ENCODE measurements at places on chromosomes 7 and 10.

- DNase-seq, result no peak
Measured at GRCh38 chr10:128855618-128856428, 611.2 kb upstream of the MGMT start.

- no peak for DNase-seq
Measured at GRCh38 chr10:35004651-35005050, 85.5 kb downstream of the CUL2 start.

- no peak for DNase-seq
Measured at GRCh38 chr7:96426027-96426426, 104.1 kb upstream of the SLC25A13 start.

- DNase-seq, result no peak
Measured at GRCh38 chr7:39811161-39811614, 138.9 kb upstream of the CDK13 start.

DNA sequence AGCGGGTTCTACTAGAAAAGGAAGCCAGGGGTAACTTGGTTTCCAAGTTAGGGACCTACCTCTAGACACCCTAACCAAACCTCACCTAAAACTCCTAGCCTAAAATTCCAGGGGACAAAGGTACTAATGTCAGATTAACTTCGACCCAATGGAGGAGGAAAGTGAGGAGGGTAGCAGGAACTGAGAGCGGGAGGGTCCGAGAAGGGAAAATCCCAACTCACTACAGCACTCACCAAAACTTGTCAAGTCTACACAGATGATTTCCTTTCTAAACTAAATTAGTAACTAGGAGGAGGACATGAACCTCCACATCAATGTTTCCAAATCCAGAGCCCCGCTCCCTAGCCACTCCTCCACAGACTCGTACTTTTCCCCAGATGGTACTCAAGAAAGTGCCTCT lies 22.6 kb downstream of the CHCHD3 start:
- DNase-seq, result no peak

- no peak for DNase-seq
Measured at GRCh38 chr10:95423164-95424005, 132.6 kb upstream of the PDLIM1 start.

- no peak for DNase-seq
Measured at GRCh38 chr10:79905322-79906314, 43.3 kb downstream of the SFTPD start.

DNA sequence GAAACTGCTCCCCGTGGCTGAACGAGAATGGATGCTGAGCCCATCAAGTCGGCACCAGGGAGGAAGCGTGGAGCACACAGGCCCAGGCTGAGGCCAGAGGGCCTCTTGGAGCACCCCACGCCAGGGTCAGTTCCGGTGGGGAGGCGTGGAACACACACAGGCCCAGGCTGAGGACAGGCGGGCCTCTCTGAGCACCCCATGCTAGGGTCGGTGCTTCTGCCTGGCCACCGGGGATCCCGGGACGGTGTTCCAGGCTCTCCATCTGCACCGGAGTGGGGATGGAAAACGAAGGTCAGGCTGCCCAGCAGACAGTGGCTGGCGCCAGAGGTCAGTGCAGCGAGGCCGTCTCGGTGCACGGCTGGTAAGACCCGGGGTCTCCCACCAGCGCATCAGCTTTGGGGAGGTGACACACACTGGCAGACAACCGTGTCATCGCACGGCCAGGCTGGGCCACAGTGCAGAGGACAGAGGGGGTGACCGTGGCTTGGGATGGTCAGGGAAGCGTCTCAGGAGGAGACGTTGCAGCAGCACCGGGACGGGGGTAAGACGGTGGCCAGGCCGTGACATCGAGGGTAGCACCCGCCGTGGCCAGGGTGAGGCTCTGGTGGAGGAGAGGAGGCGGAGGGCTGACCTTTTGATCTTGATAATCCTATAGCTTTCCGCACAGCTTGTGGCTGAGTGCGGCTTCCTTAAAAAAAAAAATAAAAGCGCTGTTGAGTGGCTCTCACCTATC lies 203.9 kb downstream of the ELFN1 start:
- DNase-seq, result no peak

- DNase-seq, result no peak
Measured at GRCh38 chr7:3578399-3578798, 277.3 kb downstream of the SDK1 start.

GRCh38 chr10:57294698-57295097 lies 933.6 kb upstream of the ZWINT start:
- no peak for DNase-seq

DNA sequence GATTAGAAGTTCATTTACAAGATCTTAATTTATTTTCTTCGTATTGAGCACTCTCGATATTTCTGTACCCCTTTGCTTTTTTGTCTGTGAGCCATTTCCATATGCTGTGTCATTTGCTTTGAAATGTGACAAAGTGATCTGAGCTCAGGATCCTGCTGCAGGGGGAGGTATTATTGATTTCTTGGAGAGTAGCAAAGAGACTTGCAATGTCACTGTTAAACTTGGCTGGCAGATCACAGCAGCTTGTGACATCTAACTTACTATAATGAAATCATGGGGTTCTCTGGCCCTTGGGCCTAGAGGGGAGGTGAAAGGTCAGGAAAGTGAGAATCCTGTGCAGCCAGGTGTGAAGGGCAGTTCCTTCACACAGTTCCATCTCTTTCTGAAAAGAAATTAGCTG lies 923.4 kb downstream of the REEP3 start:
- no peak for DNase-seq

- no peak for DNase-seq
Measured at GRCh38 chr7:140726281-140726680, 29.8 kb downstream of the NDUFB2 start.

GRCh38 chr7:12210179-12211053 lies 678 bp upstream of the TMEM106B start:
- DNase-seq, result no peak

DNA sequence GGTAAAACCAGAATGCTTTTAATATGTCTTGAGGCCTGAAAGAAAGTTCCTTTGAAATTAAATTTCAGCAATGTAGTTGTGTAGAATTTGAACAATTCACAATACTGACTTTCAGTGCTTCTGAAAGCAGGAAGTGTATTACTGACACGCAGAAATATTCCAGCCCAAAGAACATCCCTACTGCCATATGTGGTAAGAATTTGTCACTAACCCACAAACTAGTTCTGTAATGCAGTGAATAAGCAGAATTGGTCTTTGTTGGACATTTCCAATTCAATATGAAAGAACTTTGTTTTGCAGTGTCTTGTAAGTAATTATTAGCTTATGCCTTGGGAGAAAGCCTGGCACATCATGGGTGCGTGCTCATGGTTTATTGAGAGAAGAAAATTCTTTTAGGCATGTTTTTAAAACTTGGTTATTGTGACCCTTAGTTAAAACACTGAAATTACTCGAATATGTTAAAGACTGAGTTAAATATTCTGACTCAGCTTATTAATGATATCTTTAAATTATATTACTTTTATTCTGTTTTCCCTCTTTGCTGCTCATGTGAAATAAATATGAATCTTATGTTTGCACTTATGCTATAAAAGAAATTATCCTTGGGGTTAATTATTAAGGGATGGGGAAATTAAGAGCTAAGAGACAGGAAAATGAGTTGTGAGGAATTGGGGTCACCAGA lies 33.4 kb downstream of the PTPN12 start:
- no peak for DNase-seq

GRCh38 chr7:40969641-40970040 lies 733.2 kb downstream of the INHBA start:
- DNase-seq, result no peak

- no peak for DNase-seq
Measured at GRCh38 chr10:121495719-121496118, 102.5 kb downstream of the FGFR2 start.

- no peak for DNase-seq
Measured at GRCh38 chr10:49608166-49609005, 1.7 kb upstream of the SLC18A3 start.

DNA sequence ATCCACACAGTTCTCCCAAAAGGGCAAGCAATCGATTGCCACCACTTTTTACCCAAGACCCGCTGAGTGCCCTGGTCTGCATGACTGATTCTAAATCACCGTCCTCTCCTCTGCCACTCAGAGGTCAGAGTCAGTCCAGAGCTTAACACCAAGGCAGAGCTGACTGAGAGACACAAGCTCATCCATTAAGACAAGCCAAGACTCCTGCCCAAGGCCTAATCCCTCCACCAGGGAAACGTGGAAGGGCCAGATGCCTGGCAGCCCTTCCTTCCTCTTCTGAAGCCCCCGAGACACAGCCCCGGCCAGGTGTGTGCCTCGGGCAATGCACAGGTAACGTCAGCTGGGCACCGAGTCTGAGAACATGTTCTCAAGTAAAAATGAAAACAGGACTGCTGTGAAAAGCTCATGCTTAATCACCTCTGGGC lies 51.7 kb downstream of the DIP2C start:
- no peak for DNase-seq

GRCh38 chr10:34462993-34463392 lies 352.1 kb downstream of the PARD3 start:
- no peak for DNase-seq

DNA sequence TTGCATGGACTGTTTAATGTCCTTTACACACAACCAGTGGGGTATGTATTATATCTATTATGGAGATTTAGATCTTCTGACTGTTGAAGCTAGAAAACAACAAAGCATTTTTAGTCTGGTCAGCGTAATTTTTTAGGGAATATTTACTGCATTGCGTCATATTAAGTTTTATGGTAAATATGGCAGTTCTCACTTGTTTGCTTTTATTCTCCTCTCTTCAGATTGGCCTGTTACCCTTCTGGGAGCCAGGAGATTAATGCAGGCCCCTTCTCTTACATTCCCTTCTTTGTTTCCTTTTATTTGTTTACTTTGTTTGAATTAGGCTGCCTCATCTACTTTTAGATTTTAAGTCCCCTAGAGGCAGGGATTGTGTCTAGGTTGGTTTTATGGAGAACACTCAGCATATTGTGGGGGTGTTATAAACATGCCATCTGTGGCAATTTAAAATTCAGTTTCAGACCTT lies 13.8 kb downstream of the UBE2D1 start:
- no peak for DNase-seq

DNA sequence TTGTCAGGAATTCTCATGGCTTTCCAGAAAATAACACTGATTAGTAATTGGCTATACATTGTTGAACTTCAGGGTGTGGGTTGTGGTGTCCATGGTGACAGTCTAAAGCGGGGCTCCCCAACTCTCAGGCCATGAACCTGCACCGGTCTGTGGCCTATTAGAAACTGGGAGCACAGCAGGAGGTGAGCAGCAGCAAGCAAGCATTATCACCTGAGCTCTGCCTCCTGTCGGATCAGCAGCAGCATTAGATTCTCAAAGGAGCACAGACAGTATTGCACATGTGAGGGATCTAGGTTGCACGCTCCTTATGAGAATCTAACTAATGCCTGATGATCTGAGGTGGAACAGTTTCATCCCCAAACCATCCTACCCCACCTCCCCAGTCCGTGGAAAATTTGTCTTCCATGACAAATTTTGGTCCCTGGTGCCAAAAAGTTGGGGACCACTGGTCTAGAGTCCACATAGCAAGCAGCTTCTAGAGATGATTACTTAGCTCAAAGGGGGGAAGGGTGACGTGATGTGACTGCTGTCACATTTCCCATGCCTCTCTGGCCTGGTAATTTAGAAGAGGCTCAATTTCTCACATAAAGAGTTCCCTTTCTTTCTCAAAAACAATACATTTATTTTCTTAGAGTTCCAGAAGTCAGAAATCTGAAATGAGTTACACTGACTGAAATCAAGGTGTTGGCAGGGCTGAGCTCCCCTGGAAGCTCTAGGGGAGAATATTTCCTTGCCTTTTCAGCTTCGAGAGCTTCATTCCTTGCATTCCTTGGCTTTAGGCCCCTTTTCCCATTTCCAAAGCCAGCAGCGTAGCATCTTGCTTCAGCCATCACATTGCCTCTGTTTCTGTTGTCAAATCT lies 17.6 kb upstream of the FAM221A start:
- no peak for DNase-seq

DNA sequence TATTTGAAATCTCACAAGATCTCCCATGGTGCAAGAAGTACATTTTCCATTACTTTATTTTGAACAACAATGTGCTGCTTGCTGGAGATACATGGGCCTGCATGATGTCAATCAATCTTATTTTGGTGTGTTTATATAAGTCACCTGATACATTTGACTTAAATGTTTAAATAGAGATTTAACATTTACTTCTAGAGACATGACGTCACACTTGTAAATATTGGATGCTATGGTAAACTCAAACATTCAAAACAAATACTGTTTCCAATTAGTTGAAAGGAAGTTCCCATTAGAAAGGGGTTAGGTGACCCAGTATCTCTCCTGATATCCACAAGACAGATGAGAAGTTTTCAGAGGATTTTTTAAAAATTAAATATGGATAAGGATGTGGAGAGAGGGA lies 214.5 kb downstream of the NSUN6 start:
- DNase-seq, result no peak

- DNase-seq, result no peak
Measured at GRCh38 chr10:65501259-65501658, 1424.6 kb upstream of the LRRTM3 start.

DNA sequence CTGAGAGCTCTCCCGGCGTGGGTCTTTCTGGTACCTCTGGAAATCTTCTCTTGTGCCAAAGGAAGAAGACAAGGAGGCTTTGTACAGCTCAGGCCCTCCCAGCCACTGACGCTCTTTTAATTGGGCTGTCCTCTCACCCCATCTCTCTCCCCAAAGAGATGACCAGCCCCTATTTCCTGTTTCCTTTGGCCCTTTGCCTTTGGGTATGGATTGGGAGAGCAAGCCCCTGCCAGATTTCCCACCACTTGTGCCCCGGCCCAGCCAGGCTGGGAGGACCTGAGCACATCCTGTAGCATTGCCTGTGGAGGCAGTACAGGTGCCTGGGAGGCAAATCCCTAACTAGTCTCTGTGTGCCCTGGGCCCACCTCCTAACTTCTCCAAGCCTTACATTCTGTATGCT lies 5.7 kb upstream of the PLAC9 start:
- DNase-seq, result no peak

GRCh38 chr7:40305229-40305628 lies 170.4 kb downstream of the SUGCT start:
- no peak for DNase-seq

- DNase-seq, result no peak
Measured at GRCh38 chr7:124059375-124059774, 26.5 kb upstream of the TMEM229A start.

DNA sequence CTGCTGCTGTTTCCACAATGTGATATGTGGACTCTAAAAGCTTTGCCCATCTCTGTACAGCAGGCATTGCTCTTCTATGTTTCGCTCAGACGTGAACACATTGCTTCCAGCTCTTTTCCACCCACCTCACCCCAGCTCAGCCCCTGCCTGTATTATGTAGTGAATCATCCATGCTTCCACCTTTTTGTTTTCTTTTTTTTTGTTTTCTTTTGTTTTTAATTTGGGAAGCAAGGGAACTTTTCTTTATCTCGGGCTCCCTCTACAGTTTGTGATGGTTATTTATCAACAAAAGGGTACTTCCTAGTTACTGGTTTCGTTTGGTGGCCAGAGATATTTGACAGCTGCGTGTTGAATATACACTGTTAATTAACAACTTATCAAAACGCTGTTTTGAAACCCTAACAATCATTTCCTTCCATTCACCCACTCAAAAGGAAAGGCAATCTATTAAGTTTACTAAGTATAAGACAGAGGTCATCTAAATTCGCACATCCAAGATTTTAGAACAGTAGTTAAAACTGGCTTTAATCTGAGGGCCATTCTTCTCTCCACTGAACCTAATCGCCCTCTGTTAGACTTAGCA lies 127.9 kb upstream of the STK17A start:
- DNase-seq, result no peak
